Left ventricle myocardium inferior (tissue), 1 donor: ENCODE measurements at places on chromosomes 2 and 18. TPM values are rescaled to one million over a fixed set of nuclear protein-coding genes. Genes with fewer than 3 reads are reported as not detected.
A peak's percentile ranks its signal among the peaks of the same experiment; 100 is the strongest.

TEKT4 gene
- total RNA-seq, result not detected

REG3G gene
- total RNA-seq, result not detected

IL1F10 gene
- total RNA-seq, result not detected

CTAGE1 gene
- total RNA-seq, result not detected

TUBA4B gene
- total RNA-seq, result not detected

DNA sequence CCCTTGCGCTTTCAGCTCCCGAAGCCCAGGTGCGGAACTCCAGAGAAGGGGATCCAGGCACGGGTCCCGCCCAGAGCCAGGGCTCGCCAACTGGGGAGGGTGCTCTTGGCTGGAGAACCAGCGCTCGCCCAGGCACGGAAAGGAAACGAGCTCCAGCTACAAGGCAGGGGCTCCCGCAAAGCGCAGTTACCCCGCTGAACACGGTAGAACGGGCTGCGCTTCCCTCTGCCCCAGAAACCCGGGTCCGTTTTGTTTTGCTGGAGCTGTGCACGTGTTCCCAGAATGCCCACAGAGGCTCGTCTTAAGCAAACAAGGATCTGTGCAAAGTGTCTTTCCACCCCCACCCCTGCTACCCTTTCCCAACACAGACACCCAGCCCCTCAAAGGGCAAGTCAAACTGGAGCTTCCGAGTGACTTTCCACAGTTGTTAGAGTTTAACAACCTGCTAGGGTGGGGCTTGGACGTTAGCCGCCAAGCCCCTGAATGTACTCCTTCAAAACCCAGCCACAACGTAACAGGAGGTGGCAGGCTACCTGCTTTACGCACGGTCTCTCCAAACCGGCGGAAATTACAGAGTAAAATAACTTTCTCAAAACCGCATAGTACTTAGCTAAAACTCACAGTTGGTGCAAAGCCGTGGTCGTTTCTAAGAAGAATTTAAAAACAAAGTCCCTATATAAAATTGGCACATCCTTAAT is 775 bp downstream of the RNF125 start:
- H3K36me3 ChIP-seq, result no peaks in the 10 kb centered on the region
- peak overlapping the region; percentile 74 for H3K4me3 ChIP-seq
- no peaks in the 10 kb centered on the region for H3K27me3 ChIP-seq
- H3K27ac ChIP-seq, result peak overlapping the region; percentile 86

DNA sequence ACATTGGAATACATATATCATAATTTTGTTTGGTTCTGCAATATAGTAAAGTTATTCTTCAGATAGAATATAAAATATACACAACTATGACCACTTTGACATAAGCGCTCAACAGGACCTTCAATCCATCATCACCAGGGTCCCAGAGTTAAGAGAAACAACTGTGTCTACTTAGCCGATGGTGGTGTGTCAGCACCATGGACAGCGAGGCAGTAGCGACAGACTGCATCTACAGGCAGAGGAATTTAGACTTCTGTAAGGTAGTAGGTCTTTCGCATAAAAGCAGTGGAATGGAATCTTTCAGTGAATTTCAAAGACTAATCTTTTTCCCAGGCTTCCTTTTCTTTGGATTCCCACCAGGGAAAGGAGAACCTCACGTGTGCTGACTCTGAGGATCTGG is 20.5 kb upstream of the LRPPRC start:
- peak; percentile 25 for DNase-seq
- H3K27ac ChIP-seq, result no peak overlapping the region
- H3K4me3 ChIP-seq, result no peak overlapping the region
- no peaks in the 10 kb centered on the region for H3K36me3 ChIP-seq
- no peaks in the 10 kb centered on the region for H3K4me1 ChIP-seq
- peaks cover 38% of the 10 kb centered on the region for H3K27me3 ChIP-seq

DNA sequence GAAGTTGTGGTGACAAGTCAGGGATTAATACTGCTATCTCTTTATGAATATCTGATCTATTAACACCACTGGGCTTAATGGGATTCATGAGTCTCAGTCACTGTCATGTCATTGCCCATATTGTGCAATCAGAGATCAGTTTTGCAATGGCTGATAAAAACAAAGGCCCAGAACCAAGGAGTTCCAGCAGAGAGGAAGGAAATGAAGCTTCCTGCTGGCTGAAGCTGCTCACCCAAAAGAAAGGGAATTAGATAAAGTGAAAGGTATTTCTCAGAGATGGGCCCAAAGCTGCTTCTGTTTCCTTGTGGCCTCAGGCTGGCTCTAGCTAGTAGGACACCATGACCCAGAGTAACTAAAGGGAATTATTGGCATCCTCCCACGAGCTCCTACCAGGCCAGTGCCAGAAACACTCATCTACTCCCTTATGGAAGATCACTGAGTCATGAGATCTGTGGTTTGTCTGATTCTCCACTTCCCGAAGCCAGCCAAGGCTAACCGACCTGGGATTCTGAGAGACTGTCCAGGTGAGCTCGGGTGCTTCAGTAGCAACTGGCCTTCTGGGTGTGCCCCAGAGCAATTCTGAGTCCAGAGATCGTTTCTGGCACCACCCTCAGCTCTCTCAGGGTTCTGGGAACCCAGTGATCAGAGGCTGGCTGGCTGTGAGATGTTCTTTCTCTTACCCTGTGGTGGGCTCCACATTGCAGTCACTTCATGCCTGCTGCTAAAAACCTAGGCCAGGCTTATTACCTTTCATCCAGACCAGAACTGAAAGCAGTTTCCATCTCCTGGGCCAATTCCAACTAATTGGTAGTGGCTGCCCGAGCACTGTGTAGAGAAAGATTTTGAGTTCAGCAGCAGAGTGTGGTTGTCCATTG is 129.5 kb upstream of the PELI1 start:
- peak; percentile 36 for DNase-seq
- no peaks in the 10 kb centered on the region for H3K36me3 ChIP-seq
- H3K27ac ChIP-seq, result peak overlapping the region; percentile 85
- H3K4me1 ChIP-seq, result peaks cover 31% of the 10 kb centered on the region
- no peaks in the 10 kb centered on the region for H3K27me3 ChIP-seq

DNA sequence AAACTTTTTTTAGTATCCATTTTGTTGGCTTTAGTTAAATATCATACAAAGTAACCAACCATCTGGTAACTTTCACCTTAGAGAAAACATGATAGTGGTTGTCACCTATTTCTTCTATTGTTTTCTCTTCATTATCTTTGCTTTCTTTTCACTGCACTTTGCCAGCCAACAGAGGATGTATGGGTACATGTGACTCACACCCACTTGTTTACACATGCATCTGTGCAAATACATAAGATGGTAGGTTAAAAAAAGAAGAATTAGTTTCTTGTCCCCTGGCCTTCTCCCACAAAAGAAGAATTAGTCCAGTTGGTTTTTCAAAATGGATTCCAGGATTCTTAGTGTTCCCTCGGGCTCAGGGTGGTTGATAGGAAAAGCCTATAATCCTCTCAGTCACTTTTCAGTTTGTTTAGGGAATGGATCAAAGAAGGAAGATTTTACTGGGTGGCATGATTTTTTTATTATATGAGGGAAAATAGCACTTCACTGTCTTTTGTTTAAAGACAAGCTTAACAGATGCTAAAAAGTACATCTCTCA is 46.6 kb downstream of the CDK15 start:
- no peaks in the 10 kb centered on the region for H3K36me3 ChIP-seq
- no peak overlapping the region for H3K4me3 ChIP-seq
- H3K4me1 ChIP-seq, result no peaks in the 10 kb centered on the region
- peaks cover 24% of the 10 kb centered on the region for H3K27me3 ChIP-seq

DNA sequence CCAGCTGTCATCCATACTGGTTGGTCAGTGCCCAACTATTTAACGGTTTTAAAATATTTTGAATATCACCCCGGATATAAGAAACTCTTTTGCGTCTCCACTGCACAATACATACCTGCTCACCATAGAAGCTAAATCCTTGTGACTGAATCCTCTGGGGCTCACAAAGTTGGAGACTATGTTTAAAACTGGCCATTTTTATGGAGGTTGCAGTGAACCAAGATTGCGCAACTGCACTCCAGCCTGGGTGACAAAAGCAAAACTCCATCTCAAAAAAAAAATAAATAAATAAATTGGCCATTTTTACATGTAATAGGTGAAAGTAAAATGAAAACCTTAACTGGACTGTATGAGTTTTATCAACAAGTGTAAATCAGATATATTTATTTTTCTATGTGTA is 55.6 kb upstream of the TMEM17 start:
- H3K4me3 ChIP-seq, result no peak overlapping the region
- H3K4me1 ChIP-seq, result no peaks in the 10 kb centered on the region
- no peak for DNase-seq
- no peaks in the 10 kb centered on the region for H3K36me3 ChIP-seq
- H3K27ac ChIP-seq, result no peak overlapping the region

GRCh38 chr18:21896732-21897336 is 156.2 kb downstream of the MIB1 start:
- H3K4me3 ChIP-seq, result peak overlapping the region; percentile 12
- peaks cover 6% of the 10 kb centered on the region for H3K4me1 ChIP-seq
- no peaks in the 10 kb centered on the region for H3K27me3 ChIP-seq

DNA sequence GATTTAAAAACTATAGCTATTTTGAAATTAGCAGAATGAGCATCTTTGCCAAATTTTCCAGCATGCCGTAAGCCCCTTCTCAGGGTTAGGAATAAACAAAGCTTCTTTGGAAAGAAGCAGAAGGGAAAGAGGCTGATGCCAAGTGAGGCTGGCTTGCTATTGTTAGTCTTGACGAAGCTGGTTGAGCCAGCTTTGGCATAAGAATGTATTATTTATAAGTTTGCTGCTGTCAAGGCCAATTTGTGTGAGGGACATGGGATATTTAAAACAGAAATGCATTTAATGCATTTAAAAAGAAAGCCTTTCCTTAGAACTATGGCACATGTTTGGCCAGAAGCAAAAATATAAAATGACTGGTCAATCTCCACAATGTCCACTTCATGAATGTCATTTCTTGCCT is 52.5 kb upstream of the TTN start:
- no peak for DNase-seq
- peaks cover 69% of the 10 kb centered on the region for H3K4me1 ChIP-seq
- H3K27me3 ChIP-seq, result no peaks in the 10 kb centered on the region
- peak overlapping the region; percentile 94 for H3K27ac ChIP-seq

DNA sequence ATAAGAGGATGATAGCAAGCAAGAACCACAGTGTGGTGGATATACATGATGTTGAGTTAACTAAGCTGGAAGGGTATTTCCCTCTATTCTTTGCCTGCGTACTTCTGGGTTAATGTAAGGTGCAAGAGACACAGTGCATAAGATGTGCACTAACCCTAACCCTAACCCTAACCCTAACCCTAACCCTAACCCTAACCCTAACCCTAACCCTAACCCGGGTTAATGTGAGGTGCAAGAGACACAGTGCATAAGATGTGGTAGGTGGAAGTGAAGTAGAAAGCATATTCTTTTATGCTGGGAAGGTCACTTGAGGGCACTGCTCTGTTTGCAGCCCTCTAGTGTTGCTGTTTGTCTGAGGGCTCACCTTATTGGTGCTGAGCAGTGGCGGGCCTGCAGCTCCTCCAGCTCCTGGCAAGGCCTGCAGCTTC is 181.5 kb upstream of the ITGA4 start:
- no peaks in the 10 kb centered on the region for H3K27me3 ChIP-seq
- no peaks in the 10 kb centered on the region for H3K4me1 ChIP-seq
- no peak overlapping the region for H3K27ac ChIP-seq
- H3K36me3 ChIP-seq, result no peaks in the 10 kb centered on the region
- no peak for DNase-seq
- no peak overlapping the region for H3K4me3 ChIP-seq

- H3K36me3 ChIP-seq, result no peaks in the 10 kb centered on the region
- no peak overlapping the region for H3K4me3 ChIP-seq
- DNase-seq, result no peak
Observed at GRCh38 chr2:170121689-170122088, 56.3 kb upstream of the MYO3B start.
